Hepatocyte (in vitro differentiated cells): ENCODE measurements at places on chromosomes 6 and 20. TPM values are rescaled to one million over a fixed set of nuclear protein-coding genes. Genes with fewer than 3 reads are reported as not detected.
A peak's percentile ranks its signal among the peaks of the same experiment; 100 is the strongest.

GJA10 gene
- polyA plus RNA-seq, result not detected in 2 replicates

- no peak for DNase-seq
Observed at GRCh38 chr6:3711776-3712175, 39.7 kb downstream of the PXDC1 start.

DNA sequence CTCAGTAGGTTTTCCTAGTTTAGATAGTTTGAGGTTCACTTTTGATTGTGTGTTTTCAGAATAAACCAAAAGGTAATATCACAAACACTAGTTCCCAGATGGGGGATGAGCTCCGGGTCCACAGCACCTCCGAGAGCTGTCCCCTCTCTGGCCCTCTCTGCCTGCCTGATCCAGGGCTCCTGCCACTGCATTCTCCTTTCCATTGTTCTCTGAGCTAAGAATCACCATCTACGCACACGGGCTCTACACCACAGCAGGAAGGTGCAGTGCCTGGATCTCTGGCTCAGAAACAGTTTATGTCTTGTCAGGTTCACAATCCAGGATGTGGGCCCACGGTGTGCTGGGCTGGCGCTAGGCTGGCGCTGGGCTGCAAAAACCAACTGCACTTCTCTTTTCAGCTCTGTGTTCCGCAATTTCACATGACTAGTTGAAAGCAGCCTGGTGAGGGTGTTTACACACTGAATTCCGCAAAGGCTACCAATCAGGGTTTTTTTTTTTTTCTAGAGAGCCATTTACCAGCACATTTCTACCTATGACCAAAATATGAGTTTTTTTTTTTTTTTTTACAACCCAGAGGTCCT is 167.5 kb downstream of the SOD2 start:
- DNase-seq, result no peak

MYLIP gene
- 85.7 and 86.5 TPM in 2 replicates for polyA plus RNA-seq

GRCh38 chr6:143234734-143235133 is 174.0 kb downstream of the AIG1 start:
- DNase-seq, result no peak

- DNase-seq, result no peak
Observed at GRCh38 chr6:74971633-74972032, 234.2 kb downstream of the COL12A1 start.

GPR6 gene
- not detected in 2 replicates for polyA plus RNA-seq

GRCh38 chr20:6784210-6784631 is 16.7 kb downstream of the BMP2 start:
- peak; percentile 20 for DNase-seq

DNA sequence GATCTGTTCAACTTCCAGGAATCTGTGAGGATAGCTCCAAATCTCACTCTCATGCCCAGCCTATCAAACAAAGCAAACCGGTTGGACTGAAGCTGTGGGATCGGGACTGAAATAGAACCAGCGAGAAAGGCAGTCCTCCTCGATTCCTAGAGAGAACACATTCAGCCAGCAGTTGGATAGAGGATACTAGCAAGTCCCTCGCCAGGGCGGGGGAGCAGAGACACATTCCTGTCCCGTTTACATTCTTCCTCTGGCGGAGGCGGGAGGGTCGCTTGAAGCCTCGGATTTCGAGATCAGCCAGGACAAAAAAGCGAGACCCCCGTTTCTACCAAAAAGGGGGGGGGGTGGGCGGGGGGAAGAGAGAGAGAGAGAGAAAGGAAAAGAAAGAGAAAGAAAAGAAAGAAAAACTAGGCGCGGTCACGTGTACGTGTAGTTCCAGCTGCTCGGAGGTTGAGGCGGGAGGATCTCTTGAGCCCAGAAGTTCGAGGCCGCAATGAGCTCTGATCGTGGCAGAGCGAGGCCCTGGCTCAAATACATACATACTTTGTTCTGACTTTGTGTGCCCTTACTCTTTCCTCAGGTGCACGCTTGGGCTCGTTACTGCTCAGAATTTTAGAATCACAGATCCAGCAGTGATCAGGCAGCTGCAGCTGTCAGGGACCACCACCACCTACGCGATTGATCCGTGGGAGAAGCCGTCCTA is 19.5 kb downstream of the ZNF311 start:
- DNase-seq, result peak; percentile 96

- DNase-seq, result no peak
Observed at GRCh38 chr20:44544263-44544662, 22.4 kb upstream of the SERINC3 start.

DNA sequence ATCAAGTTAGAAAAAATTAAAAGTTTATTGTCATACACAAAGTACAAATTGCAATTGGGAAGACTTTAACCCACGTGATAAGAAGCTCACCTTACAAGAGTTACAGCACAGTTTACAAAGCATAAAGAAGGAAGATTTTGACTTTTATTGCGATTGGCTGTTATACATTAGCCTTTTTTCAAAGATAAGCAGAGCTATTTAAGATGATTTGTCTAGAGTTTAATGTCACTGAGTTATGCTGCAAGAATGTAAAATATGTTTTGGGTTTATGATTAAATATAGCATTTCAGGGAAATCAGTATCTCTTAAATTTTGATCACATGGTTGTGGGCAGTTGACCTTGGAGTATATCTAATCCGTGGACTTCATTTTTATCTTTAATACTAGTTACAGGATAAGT is 664.2 kb upstream of the PTCHD4 start:
- DNase-seq, result no peak

PKHD1 gene
- polyA plus RNA-seq, result 0.47 and 1.0 TPM in 2 replicates

HLA-DQA1 gene
- polyA plus RNA-seq, result not detected in 2 replicates

DNA sequence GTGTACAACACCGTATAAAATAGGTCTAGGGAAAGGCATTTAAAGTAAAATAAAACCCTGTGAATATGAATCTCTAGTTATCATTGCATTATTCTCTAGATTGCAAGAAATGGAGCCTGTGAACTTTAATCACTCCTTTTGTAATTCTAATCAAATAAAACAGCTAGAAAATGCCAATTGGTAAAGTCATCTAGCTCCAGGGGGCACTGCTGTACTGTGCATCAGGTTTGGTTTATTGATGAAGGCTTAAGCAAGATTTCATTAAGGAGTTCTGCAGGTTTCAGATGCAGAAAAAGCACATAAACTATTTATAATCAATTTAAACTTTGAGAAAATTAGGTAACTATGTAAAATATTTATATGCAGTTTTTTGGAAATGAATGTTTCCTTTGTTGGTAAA is 645.0 kb downstream of the PHF3 start:
- DNase-seq, result peak; percentile 30

SPDEF gene
- 0.34 and 0.80 TPM in 2 replicates for polyA plus RNA-seq

CAGE1 gene
- not detected in 2 replicates for polyA plus RNA-seq

GRCh38 chr6:41940759-41941279 is 789 bp downstream of the CCND3 start:
- DNase-seq, result peak; percentile 61

- DNase-seq, result no peak
Observed at GRCh38 chr6:39224523-39225182, 4.6 kb downstream of the KCNK5 start.

- DNase-seq, result peak; percentile 23
Observed at GRCh38 chr6:149990661-149991471, 27.1 kb downstream of the ULBP1 start.

GRCh38 chr6:136823128-136823660 is 802 bp downstream of the PEX7 start:
- no peak for DNase-seq

- no peak for DNase-seq
Observed at GRCh38 chr6:5471637-5472398, 210.5 kb downstream of the FARS2 start.

POPDC3 gene
- 1.5 and 1.7 TPM in 2 replicates for polyA plus RNA-seq

DNA sequence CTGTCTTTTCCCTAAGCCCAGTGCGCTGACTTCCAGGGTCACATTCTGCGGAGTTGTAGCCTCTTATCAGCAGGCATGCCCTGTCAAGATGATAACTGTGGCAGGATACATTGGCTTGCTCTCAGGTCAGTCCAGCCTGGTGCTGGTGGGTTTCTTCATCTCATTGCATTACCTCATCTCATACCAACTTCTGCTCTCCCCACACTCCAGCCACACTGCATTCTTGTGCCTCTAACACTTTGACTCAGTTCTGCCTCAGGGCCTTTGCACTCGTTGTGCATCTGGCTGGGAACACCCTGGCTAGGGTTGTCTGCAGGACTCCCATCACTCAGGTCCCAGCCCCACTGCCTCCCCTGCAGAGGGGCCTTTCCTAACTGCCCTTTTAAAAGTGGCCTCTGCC is 110.3 kb upstream of the BACH2 start:
- DNase-seq, result peak; percentile 10

DNA sequence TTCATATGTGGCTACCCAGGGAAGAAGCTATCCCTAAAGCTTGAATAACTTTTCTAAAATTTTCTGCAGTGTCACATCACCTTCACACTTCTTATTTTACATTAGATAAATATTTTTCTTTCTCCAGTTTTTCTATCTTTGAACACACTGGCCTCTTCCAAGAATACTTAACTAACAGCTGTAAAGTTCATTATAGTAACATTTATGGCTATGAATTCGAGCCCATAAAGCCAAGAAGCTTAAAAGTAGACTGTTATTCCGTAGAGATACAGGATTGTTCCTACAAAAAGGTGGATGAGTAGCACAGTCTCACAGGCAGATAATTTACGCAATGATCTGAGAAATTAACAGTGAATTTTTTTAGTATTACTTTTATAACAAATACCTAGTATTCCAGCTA is 55.7 kb upstream of the BMP5 start:
- DNase-seq, result no peak

- DNase-seq, result no peak
Observed at GRCh38 chr6:56669041-56669440, 26.4 kb upstream of the DST start.

GRCh38 chr6:71310261-71310660 is 21.6 kb downstream of the OGFRL1 start:
- no peak for DNase-seq

GRCh38 chr20:3158968-3159431 is 665 bp downstream of the FASTKD5 start:
- DNase-seq, result no peak

NINL gene
- polyA plus RNA-seq, result 24.5 and 31.7 TPM in 2 replicates

- no peak for DNase-seq
Observed at GRCh38 chr20:51583499-51583898, 41.0 kb upstream of the NFATC2 start.

DNA sequence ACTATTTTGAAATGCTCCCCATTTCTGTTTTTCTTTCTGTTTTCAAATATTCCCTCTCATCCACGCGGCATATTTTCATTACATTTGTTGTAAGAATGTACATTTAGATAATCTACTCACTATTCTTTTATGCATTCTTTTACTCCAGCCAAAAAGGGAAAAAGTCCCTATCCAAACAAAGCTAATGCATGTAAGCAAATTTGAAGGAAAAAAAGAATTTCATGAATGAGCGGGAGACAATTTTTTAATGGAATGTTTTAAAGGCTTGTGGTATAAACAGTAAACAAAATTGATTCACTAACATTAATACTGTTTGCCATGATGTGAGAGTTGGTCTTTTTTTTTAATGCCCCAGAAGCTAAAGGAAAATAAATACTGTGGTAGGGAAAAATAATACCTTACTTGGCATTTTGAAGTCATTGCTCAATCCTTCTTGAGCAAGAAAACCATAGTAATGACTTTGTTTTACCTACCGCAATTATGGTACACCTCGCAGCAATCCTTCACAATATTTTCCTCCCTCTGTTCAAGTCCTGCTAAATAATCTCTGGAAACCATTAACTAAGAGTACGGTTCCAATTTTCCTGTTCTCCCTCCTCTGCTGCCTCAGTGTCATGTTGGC is 79.0 kb downstream of the BACH2 start:
- DNase-seq, result no peak

DNA sequence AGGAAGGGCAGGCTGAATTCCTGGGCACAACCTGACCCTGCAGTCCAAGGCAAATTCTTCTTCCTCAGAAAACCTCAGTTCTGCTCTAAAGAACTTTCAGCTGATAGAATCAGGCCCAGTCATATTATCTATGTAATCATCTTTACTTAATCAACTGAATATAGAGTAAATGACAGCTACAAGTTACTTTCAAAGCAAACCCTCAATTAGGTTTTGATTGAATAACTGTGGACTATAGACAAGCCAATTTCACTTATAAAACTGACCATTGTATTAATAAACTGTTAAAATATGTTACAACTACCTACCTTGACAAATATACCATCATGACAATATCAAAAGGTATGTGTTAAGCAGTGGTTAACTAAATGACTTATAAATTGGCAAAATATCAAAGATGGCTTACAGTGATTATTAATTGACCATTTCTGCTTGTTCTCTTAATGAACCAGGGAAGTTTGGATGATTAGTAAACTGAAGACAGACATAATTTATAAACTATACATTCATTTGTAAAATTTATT is 46.1 kb upstream of the ADGRF5 start:
- DNase-seq, result no peak

GRCh38 chr6:45922728-45923351 is 92.8 kb downstream of the CLIC5 start:
- DNase-seq, result peak; percentile 85

KCNK16 gene
- 0.12 TPM in 1 of 2 replicates, not detected in the other for polyA plus RNA-seq

- DNase-seq, result peak; percentile 71
Observed at GRCh38 chr6:11011787-11012234, 32.3 kb downstream of the ELOVL2 start.

DNA sequence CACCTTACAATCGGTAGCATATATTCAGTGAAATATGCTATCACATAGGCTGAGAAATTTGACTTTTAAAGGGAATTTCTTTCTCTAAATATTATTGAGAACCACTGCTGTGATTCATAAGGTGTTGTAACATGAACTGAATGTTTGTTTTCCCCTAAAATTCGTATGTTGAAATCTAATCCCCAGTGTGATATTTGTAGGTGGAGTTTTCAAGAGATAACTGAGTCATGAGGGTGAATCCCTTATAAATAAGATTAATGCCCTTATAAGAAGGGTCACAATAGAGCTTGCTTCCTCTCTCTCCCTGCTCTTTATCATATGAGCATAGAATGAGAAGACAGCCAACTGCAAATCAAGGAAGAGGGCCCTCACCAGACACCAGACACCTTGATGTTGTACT is 64.8 kb downstream of the LMBRD1 start:
- no peak for DNase-seq

BCL2L1 gene
- polyA plus RNA-seq, result 104 and 108 TPM in 2 replicates

GRCh38 chr6:46407246-46407645 is 84.0 kb downstream of the RCAN2 start:
- DNase-seq, result no peak

DNA sequence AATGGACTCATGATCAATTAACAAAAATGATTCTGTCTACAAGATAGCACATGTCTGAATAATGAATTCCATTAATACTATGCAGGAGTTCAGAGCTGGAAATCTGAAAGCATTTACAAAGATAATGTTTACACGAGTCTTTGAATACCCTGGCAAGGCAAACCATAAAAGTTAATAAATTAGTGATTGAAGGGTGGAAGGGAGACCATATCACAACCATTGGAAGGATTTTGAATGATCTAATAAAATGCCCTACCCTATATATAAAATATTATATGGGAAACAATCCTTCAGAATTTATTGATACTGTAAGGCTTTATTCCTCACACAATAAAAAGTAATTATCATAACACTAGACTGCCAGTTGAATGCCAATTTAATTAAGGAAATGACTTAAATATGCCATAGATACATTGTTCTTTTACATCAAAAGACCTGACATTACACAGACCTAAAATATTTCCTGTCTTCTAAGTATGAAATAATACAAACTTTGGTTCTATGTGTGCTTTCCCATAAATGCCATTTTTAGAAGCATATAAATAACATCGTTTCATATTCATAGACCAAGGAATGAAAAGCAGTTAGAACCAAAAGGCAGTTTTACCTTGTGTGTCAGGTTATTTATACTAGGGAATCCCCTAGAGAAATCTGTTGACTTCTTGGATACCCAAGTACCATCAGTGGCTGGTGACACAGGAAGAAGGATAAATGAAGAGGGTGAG is 249.2 kb upstream of the MARCKS start:
- DNase-seq, result no peak
